GM20000 (cell line): ENCODE measurements at places on chromosomes 4 and X.

DNA sequence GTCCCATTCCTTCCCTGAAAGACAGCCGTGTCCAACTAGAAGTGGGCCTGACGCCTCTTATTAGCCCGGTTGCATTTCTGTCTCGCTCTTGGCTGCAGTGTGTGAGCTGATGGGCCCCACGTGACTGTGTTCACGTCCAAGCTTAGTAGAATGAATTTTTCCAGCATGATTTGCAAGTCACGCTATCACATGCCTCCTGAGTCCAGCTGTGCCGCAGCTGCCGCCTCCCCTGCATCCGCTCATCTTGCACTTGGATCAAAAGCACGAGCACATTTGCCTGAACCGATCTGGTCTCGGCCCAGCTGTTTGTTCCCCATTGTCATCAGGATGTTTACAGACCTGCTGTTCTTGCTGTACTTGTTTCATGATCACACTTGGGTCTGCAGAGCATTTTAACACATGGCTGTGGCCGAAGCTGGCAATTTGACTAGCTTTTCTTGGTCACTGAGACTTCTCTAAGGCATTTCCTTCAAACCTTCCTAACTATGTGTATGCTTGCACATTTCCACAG is 126.5 kb downstream of the KIT start:
- DNase-seq, result no peak

DNA sequence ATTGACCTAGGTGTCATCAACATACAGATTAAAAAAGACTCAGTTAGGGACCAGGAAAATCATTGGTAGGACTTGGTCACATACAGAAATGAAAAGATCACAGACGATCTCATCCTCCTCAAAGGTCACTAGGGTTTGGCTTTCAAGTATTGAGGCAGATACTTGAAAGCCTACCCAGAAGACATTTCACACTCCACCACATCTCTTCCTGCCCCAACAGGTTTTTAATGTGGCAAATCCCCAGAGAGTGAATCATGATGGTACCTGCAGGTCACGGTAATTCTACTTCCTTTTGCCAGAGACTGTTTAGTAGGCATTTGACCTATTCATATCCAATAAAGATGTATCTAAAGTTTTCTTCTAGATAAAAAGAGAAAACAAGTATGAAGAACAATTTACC is 44.1 kb downstream of the INPP4B start:
- no peak for DNase-seq

DNA sequence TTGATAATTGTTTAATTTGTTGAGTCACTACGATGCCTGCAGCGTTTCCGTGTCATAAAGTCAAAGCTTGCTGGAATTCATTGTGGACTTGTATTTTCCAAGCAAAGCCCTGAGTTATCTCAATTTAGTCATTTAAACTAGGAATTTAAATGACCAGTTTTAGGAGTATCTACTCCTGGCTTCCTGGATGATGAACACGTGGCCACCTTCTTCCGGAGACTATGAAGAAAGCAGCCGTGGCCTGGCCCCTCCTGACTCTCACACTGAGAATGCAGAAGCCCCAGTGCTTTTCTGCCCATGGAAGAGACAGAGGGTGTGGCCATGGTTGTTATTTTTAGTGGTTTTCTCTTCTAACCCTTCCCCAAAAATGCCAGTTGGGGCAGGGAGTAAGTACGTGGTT is 250.7 kb upstream of the GATB start:
- no peak for DNase-seq

- no peak for DNase-seq
These were observed 28.5 kb downstream of the SRPX start for GRCh38 chrX:38192007-38192810.

- DNase-seq, result no peak
These were observed 164.2 kb upstream of the SPRY1 start for GRCh38 chr4:123232439-123232838.

GRCh38 chrX:38941675-38942074 is 140.4 kb downstream of the MID1IP1 start:
- no peak for DNase-seq

- no peak for DNase-seq
These were observed 50.0 kb upstream of the TRIM2 start for GRCh38 chr4:153154007-153154975.

DNA sequence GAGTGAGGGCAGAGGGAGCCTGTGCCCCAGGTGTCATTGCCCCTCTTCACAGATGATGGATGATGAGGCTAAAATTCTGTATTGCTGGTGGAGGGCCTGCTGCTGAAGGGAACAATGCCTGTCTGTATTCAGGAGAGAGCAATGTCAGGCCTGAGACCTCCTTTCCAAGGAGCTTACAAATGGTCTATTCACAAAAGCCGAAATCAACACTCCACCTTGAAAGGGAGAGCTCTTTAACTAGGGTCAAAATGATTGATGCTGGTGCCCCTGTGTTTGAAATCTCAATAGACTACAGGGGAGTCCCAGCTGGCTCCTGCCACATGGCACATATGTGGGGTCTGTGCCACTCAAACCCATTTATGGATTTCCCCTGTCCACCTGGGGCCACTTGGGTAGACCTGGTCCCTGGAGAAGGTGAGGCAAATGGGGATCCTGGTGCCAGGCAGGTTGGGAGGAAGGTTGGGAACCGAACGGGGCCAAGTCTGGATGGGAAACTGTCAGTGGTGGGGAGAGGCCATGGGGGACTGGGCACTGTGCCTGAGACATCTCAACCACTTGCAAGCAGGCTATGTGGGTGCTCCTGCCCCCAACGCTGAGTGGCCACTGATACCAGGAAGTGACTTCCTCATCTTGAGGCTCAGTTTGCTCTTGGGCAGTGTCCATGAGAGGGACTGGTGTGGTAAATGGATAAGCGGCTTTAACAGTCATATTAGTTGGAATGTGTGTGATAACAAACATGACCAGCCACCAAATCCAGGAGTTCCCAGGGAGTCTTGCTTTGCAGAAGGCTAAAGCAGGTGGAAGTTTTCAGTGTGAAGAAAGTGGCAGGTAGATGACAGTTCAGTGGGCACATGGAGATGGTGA is 223.8 kb upstream of the PSAPL1 start:
- DNase-seq, result no peak

DNA sequence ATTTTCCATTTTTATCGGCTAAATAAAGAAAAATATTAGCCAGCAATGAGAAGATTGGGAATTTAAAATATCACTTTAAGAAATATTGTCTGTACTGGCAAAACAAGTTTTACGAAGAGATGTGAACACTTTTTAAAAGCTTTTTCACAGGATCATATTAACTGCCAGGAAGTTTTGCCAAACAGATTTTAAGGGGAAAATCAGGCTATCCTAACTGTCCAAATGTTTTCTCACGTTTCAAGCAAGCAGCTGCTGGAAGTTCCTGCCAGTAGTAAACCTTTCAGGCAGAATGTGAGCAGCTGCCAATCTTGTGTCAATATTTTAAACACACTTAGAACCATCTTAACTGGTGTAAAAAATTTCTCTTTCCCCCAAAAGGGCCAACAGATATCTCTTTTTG is 101.1 kb downstream of the ADGRL3 start:
- no peak for DNase-seq

DNA sequence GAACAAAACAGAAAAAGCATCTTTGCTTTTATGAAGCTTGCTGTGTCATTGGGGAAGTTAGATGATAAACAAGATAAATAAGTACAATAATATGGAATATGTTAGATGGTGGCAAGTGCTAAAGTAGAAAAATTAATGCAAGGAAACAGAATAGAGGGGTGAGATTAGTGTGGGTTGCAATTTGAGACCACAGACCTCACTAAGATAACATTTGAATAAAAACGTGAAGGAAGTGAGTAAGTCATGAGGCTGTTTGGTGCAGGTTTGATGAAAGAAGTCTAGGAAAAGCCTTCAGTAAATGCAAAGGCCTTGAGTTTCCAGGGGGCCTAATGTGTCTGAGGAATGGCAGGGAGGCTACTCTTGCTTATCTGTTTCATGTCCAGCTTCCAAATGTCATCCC is 102.5 kb downstream of the CFAP299 start:
- DNase-seq, result no peak

- no peak for DNase-seq
These were observed 20.6 kb upstream of the CRMP1 start for GRCh38 chr4:5913454-5913853.

DNA sequence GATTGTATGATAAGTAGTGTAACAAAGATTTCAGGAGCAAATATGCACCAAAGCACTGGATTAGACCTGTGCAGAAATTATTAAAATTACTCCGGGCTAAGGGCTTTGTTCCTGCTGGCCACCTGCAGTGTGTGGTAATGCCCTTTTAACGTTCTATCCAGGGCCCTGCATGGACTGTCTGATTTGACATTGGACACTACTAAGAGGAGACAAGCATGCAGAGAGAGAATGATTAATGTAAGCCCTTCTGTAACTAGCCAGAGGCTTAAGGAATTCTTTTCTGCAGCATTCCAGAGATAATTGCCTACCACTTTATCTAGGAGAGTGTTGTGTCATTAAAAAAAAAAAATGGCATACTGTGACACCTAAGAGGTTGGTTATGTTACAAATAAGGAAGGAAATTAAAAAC is 117.0 kb downstream of the PCDH7 start:
- DNase-seq, result no peak

DNA sequence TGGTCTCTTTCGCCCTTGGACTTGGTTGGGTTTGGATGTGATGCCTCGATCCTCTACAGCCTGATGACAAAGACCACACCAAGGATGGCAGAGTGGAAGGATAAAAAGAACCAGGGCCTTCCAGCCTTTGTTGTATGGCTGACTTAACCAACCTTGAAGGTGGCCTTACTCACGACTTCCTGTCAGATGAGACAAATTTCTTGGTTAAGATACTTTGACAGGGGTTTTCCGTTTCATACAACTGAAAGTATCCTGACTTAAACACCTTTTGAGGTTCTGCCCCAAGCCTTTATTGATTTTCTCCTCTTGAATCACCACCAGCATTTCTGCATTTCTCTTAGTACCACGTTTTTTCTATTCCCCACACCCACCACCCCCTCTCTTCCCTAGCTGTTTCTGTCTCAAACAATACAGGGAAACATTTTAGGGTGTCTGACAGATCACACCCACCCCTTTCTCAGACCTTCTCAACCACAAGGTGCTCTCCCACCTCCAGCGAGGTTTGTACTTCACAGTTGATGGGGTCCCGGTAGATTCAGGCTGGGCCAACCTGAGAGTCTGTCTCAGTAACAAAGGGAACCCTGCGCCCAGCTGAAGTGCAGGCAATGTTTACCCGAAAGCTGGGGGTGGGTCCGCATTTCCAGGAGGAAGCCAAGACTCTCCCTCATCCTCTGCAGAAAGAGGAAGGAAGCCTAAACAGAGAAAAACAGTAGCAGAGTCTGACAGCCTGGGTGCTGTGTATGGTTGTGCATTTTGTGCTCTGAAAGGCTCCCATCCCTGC is 5.0 kb upstream of the TSPAN5 start:
- DNase-seq, result peak; percentile 77

- no peak for DNase-seq
These were observed 230.9 kb upstream of the AFF2 start for GRCh38 chrX:148269513-148269912.

GRCh38 chr4:18012807-18013462 is 8.6 kb downstream of the LCORL start:
- no peak for DNase-seq

- no peak for DNase-seq
These were observed 19.3 kb downstream of the RAP2C start for GRCh38 chrX:132199941-132200340.

- DNase-seq, result no peak
These were observed 9.6 kb upstream of the SLC25A14 start for GRCh38 chrX:130330146-130330545.

DNA sequence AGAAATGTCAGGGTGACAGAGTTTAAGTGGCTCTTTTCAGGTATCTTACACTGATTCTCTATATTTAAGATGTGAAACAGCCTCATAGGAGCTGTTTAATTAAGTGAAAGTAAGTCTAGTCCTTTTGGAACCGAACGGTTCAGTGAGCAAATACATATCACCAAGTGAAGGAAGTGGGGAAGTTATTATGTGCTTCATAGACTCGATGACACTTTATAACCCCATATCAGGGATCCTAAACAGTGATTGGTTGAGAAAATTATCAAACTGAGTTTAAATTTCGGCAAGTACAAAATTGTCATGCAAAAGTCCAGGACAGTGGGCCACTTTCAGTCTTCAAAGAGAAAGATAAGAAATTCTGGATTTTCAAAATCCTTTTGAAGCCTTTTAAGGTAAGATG is at the start of gene DSPP:
TSS of gene DSPP (plus strand) at position 301 of the 400 bp plus-strand sequence. CDS start 2,380 bp downstream, outside the sequence.
- no peak for DNase-seq

GRCh38 chr4:114323841-114324240 is 274.8 kb upstream of the UGT8 start:
- DNase-seq, result no peak

DNA sequence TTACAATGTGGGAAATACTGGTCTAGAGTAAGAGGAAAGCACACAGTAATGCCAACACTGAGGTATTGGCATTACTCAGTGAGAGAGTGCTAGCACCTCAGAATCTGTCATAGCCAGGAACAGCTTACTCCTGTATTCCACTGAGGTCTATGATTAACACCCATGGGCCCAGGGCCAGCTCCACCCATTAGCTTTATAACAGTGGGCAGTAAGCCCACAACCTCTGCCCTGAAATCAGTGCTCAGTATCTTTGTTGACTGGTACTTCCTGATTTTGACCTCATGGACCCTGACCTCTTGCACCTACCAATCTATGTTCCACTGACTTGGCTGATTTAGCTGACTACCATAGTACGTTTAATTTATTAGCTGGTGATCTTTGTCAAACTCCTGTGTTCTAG is 56.1 kb downstream of the LANCL3 start:
- DNase-seq, result no peak

- no peak for DNase-seq
These were observed 18.1 kb upstream of the PLP1 start for GRCh38 chrX:103758555-103758954.

- DNase-seq, result no peak
These were observed 34.0 kb downstream of the VEGFC start for GRCh38 chr4:176758731-176759130.

DNA sequence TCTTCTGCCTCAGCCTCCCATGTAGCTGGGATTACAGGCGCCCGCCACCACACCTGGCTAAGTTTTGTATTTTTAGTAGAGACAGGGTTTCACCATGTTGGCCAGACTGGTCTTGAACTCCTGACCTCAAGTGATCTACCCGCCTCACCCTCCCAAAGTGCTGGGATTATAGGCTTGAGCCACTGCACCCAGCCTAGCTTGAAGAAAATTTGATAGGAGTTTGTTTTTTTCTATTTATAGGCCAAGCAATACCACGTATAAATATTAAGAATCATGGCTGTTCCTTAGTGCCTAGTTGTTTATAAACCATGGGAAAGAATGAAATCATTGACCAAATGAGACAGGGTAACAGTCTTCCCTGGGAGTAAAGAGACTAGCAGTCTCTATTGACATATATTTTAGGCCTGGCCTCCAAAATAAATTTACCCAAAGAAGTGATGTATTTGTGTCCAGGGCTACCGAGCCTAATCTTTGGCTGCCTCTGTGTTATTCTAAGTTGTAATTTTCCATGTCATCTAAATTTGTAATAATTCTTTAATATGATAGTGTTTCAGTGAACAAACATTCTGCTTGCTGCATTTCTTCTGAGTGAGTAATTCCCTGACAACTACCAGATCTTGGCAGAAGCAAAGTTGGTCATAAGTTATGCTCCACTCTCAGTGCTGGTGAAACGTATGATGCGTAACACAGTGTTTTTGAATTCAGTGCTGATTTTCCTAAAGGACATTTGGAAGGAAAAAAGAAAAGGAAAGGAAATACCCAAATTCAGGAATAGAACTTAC is 10.3 kb downstream of the PKD2 start:
- DNase-seq, result no peak

GRCh38 chrX:131762802-131763234 is 218.9 kb downstream of the OR13H1 start:
- DNase-seq, result no peak
